GM12891 (cell line): ENCODE measurements at places on chromosomes 5 and 9.

DNA sequence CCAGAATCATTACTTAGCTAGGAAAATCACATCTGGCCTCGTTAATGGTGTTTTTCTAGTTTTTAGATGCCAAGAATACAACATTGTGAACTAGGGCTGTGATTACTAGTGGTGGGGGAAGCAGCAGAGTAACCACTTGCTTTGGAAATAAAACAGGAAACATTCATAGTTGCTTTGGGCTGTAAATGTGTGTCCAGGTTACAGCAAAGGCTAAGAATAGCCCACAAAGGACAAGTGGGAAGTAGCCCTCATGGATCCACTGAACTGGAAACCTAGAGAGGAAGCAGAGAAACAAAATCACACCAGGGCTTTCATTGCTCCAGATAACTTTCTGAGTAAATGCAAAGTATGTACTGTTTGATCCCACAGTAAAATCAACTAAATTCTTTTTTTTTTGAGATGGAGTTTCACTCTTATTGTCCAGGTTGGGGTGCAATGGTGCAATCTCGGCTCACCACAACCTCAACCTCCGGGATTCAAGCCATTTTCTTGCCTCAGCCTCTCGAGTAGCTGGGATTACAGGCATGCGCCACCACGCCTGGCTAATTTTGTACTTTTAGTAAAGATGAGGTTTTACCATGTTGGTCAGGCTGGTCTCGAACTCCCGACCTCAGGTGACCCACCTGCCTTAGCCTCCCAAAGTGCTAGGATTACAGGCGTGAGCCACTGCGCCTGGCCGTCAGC lies 56.2 kb upstream of the TNFSF15 start:
- no peak for DNase-seq

DNA sequence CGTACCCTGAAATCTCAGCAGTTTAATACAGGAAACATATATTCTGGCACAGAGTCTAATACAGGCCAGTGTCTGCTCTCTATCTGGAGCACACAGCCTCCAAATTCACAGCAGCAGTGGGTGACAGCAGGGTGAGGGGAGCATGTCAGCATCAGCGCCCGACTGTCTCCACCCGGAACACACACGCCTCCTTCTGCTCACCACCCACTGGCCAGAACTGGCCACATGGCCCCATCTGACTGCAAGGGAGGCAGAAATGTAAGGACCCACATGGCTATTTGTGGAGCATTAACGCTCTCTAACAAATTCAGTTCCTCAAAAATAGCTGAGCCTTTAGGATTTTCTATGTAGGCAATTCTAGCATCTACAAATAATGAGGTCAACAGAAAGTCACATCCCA lies 24.6 kb downstream of the UBE2QL1 start:
- DNase-seq = no peak

- DNase-seq = no peak
These were observed 145.9 kb downstream of the YIPF5 start for GRCh38 chr5:144024545-144024944.

- DNase-seq = no peak
These were observed 113.2 kb downstream of the JAKMIP2 start for GRCh38 chr5:147669169-147669869.

- DNase-seq = peak; percentile 66
These were observed 3.6 kb upstream of the SNAPC4 start for GRCh38 chr9:136403538-136403914.

GRCh38 chr5:149931992-149932436 lies 12.6 kb downstream of the PDE6A start:
- no peak for DNase-seq

- DNase-seq = no peak
These were observed 13.3 kb upstream of the C5orf63 start for GRCh38 chr5:127086589-127086988.

DNA sequence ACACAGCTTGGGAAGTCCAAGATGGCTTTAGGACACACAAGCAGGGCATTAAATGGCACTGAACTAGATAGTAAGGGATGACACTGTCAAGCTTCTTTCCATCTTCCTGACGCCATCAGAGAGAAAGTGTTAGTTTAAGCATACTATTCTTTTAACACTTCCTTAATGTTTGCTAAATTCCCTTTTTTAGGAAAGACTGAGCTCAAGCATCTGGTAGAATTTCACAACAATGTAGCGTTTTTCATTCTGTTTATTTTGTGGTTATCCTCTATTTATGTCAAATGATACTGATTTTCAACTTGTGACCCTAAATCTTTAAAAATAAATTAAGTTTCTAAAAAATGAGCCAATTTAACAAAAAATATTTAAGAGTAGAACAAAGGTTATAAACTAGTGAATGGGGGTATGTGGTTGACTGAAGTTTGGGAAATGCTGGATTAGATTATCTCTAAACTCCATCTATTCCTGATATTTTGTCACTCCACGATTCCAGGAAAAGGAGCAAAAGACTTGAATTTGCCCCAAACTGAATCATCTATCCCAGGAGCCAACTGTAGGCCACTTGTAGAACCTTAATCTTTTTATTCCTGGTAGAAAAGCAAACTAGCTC lies 147.4 kb upstream of the KLF9 start:
- no peak for DNase-seq

GRCh38 chr9:86705490-86705889 lies 241.8 kb downstream of the GAS1 start:
- DNase-seq = no peak

- DNase-seq = no peak
These were observed 5.1 kb upstream of the TCOF1 start for GRCh38 chr5:150352244-150353031.

- no peak for DNase-seq
These were observed 7.2 kb upstream of the RPL26L1 start for GRCh38 chr5:172952034-172952511.

- DNase-seq = peak; percentile 99
These were observed 81.0 kb downstream of the RXRA start for GRCh38 chr9:134407121-134407779.

DNA sequence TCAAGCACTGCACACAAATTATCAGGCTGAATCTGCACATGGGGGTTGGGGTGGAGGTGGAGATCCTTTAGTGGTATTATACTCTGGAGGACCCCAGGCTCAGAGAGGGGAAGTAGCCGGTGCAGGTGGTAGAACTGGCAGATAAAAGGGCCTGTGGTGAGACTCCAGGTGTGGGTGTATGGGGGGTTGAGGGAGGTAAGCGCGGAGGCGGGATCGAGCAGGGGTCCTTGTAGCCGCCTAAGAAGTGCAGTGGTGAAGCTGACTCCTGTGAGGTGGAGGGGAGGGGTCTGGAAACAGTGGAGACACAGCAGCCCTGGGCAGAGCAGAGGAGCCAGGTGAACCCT lies 841 bp downstream of the ACSL6 start:
- no peak for DNase-seq
